Peyer's patch (tissue), 4 donors: ENCODE measurements at places on chromosomes 3 and 15. TPM values are rescaled to one million over a fixed set of nuclear protein-coding genes. Genes with fewer than 3 reads are reported as not detected.

DNA sequence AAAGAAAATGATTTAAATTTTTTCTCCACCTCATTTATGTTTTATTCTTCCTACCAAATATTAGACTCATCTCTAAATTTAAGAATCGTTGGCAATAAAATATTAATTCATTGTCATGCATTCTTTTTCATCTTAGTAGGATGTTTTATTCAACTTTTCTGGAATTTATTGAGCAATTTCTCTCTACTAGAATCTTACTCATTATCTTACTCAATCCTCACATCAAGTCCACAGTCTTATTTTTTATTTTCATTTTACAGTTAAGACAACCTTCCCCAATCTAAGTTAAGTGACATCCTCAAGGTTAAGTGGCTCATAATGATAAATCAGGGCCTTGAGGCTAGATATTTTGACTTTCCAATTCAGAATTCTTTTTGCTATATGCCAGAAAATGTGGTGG, 15.9 kb upstream of the ALDH1A2 start:
- DNase-seq: no peak

GRCh38 chr15:81751256-81751655, 294.6 kb downstream of the MEX3B start:
- no peak for DNase-seq

The ANKRD34C gene
- total RNA-seq: not detected

The PPIB gene
- 203 TPM for total RNA-seq

DNA sequence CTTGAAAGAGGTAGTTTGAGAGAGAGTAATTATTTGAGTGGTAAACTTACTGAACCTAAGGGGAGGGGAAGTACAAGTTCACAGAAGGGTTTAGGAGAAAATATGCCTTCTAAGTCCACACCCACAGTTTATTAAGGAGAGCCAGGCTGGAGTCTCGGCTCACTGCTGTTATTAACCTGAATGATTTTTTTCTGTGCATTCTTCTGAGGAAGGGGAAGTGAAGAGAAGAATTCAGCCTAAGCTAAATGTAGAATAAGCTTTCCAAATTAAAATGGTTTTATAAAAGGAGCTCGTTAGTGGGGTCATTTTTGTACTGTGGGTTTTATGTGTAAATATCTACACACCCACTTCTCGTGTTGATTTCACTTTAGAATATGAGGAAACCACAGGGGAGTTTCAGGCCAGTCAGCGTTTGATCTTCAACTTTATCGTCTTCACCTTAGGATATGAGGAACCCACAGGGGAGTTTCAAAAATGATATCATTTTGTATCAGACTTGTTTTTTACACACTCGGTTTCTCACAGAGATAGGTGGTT, 1.5 kb downstream of the WHAMM start:
- no peak for DNase-seq

DNA sequence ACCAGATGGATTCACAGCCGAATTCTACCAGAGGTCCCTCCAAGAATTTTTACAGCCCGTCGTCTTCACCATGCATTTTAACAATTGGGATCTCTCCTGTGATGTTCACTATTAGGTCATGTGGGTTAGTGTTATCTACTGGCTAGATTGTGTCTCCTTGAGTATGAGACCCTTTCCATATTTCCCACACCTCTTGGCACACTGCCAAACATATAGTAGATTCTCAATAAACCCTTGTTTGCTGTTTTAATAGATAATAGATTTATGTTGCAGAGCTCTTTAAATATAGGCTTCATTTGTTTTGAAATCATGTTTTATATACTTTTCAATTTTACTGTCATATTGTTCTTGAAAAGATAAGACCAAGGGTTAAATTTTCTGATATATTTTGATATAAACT, 34.9 kb upstream of the ADGRG7 start:
- no peak for DNase-seq

- DNase-seq: no peak
These were observed 11.7 kb upstream of the ZNF280D start for GRCh38 chr15:56744701-56745683.

- no peak for DNase-seq
These were observed 4.7 kb upstream of the ITGA11 start for GRCh38 chr15:68436680-68437079.

- no peak for DNase-seq
These were observed 43.0 kb downstream of the FLNB start for GRCh38 chr3:58051196-58051595.

GRCh38 chr15:29311696-29312095, 42.1 kb upstream of the NSMCE3 start:
- no peak for DNase-seq
